ENCODE measurements at places on chromosomes 4 and X.

DNA sequence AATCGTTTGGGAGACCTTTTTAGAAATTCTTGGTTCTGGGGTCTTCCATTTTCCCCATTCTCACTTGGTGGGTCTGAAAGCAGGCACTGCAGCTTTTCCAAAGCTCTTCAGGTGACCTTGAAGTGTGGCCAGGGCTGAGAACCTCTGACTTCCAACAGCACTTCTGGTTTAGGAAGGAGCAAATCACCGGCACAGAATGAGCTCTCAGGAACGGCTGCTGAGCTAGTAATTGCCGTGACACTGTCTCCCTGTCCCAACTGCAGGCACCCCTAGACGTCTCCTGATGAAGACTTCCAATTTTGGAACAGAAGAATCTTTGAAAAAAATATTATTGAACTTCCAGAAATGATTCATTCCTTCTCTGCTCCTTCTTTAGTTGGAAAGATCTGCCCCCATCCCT, 31.3 kb downstream of the CD38 start:
- DNase-seq = no peak

DNA sequence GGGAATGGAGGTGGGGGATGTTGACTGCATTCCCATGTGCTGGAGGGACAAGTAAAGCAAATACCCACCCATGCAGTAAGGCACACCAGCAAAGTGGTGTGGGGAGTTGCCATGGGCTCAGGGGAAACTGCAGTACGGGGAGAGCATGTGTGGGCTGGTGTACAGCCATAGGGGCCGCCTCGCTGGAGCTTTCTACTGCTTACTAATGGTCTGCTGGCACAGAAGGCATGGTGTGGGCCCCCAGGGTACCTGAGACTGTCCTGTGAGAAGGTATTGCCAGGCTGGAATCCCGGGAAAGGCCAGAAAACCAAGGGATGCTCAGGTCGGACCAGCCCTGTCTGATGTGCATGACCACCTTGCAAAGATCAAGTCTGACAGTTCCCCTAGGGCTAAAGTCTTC, 199.1 kb downstream of the ARHGEF9 start:
- DNase-seq = no peak

DNA sequence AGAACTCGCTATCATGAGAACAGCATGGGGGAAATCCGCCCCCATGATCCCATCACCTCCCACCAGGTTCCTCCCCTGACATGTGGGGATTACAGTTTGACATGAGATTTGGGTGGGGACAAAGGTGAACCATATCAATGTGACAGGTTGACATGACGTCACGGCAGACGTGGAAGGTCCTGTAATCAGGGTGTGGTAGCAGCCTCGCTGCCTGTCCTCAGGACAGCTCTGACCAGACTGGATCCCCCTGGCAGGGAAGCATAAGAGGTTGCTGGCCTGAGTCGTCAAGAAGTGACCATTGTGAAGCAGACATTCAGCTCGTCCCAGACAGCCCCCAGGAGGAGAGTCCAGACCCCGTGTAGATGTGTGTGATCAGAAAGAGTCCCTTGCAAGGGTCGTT, 104.6 kb downstream of the TNIP2 start:
- DNase-seq = no peak

DNA sequence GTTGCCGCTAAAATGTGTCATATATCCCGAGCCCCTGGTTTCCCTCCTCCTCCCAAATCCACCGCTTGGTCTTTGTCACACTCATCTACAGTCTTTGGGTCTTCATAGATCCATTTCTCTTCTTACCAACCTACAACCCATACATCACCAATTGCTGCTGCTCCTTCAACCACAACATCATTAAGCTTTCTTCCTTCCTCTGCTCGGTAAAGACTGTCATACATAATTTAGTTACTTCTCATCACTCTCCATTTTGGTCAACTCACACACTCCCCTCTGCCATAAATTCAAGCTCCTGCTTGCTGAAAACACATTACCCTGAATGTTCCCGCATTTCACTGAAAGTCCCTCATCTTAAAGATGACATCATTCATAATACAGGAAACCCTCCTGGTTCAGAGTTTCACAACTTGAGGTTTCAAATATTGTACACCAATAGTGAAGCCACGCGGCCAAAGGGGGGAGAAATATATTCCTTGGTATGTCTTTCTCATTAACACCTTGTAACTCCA, 1.7 kb upstream of the DCTD start:
- DNase-seq = no peak

GRCh38 chrX:20686256-20686655, 419.5 kb upstream of the RPS6KA3 start:
- no peak for DNase-seq

DNA sequence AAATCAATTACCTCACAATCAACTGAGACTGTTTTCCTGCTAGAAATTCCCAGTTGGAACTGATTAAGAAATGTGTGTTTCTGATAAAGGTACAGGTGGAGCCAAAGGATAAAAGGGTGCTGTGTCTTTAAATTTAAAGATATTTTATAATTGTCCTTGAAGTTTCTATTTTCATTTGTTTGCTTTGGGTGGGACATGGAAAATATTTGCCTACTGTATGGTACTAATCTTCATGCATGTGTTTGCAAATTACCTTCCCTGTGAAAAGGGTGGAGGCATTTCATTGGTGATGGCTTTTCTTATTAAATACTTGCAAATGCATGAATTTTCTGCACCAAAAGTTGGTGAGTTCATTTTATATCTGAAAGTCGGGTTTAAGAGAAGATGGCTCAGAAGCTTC, 215.9 kb downstream of the RELL1 start:
- no peak for DNase-seq

- no peak for DNase-seq
These were observed 748.9 kb upstream of the MAGEB2 start for GRCh38 chrX:29466456-29466855.

GRCh38 chrX:72042852-72043248, 88.9 kb downstream of the RTL5 start:
- DNase-seq = no peak

DNA sequence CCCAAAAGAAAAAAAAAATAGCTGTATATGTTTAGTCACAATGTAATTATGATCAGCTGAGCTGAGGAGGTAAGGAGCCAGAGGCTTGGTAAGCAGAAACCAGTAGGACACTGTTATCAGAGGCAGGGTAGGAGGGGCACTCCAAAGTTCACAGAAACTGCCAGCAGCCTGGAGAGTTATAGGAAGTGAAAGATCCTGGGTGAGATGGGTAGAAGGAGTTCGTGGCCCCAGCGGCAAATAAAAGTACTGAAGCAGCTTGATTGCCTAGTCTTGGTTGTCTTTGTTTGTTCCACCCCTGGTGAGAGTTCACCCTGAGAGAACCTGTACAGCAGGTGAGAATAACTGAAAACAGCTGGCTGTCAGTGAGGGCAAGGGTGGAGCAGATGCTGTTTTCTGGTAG, 340.8 kb downstream of the ADGRL3 start:
- peak; percentile 5 for DNase-seq

DNA sequence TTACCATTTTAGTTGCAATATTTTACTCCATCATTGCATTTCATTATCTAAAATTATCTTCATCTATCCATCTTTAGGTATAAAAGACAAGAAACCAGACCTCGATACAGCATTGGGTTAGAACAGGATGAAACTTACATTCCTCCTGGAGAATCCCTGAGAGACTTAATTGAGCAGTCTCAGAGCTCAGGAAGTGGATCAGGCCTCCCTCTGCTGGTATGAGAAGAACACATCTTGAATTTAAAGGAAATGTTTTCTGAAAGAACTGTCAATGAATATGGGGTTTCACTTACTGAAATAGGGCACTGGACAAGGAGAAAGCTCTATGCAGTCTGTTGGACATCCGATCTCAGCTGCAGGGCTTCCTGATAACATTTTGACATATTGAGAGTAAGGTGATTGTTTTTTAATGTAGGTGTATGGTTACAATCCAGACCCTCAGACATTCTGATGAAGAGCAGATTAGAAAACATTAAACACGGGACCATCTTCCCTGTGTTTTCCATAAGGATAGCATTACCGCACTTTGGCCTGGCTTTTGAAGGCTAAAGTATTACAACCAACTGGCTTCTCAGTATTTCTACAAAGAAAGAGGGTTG, 367.2 kb downstream of the BMPR1B start:
- DNase-seq = no peak

GRCh38 chr4:136831553-136831952, 700.7 kb downstream of the PCDH18 start:
- no peak for DNase-seq

- DNase-seq = no peak
These were observed 71.6 kb upstream of the DHX15 start for GRCh38 chr4:24655971-24656370.

DNA sequence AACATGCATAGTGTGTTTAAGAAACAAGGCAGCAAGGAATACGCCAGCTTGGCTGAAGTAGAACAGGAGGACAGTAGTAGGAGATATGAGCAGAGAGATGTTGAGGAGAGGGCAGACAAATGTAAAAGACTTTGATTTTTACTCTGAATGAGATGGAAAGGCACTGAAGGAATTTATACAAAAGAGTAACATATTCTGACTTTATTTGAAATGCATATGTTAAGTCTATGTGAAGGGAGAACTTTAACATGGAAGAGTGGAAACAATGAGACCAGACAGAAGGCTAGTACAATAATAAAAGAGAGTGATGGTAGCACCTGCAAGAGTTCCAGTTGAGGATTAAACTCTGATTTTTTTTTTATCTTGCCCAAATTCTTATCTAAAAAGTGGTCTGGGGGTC, 176.2 kb upstream of the CENPE start:
- no peak for DNase-seq

DNA sequence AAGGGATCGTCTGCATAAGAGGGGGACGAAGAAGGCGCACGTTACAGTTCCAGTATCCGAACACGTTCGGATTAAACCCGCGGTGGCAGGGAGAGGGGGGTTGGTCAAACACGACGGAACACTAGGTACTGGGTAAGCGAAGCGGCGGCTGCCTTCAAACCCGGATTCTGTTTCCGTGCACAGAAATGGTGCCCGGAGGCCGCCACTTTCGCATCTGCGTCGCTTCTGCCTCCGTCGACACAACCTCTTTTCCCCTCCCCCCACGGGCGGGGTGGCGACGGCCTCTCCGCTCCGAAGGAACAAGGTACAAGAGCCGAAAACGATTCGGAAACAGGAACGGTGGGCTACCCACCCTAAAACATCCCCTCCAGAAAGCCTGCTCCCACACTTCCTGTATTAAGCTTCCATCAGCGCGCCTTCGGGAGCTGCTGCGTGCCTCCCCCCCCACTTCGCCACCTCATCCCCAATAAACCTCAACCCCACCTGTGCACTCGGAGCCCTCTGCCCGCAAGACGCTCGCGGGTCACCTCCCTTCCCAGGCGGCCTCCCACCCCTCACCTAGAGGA, 667 bp downstream of the G3BP2 start:
- no peak for DNase-seq

DNA sequence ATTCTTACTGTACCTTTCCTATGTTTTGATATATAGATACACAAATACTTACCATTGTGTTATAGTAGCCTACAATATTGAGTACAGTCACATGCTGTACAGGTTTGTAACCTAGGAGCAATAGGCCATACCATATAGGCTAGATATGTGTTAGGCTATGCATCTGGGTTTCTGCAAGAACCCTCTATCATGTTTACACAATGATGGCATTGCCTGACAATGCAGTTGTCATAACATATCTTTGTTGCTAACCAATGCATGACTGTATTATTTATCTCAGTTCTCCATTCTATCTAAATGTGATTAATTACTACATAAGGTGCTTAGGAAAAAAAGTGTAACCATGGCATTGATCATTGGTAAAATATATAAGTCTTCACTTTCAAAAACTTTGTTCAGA, 10.0 kb upstream of the SPCS3 start:
- no peak for DNase-seq

DNA sequence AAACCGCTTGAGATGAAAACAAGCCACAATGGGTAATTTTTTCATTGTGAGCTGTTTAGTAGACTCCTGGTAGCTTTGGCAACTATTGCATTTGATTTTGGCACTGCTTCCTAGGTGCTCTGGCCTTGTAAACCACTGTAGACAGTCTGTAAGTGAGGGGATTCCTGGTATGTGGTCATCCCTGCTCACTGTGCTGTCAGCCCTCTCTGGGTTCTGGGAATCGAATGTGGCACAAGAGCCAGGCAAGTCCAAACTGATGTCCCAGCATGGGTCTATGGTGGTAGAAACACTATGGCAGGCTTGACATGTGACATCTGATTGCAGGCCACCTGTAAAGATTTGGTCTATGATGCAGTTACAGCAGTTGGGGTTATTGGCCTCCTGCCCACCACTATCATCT, 2.5 kb downstream of the USP51 start:
- DNase-seq = no peak

DNA sequence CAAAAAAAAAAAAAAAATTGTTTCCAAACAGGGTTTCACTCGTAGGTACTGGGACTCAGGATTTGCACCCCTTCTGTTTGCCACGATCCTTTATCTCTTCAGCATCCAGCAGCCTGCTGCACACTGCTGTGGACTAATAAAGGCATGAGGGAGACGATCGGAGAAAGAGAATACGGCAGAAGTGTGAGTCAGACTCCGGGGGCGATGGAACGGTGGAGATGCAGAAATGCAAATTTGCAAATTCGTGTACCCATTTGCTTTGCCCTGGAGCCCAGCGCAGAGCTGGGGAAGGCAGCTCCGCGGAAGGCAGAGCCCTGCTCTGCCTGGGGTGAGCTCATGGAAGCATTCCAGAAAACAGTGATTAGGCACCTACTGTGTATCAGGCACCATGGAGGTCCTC, 270.3 kb downstream of the ASMT start:
- DNase-seq = no peak

DNA sequence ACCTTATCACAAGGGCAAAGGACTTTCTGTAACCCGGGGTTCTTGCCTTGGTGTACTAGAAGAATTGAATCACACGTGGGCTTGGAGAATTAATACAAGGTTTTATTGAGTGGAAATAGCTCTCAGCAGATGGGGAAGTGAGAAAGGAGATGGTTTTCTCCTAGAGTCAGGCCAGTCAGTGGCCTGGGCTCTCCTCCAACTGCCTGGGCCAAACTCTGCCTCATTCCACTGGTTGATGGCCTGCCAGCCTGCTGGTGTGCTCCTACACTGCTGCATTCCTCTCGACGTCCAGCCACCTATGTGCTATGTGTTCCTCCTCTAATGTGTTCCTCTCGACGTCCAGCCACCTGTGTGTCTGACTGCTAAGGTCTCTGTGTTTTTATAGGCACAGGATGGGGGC, 35.3 kb upstream of the SPIN2A start:
- DNase-seq = no peak

DNA sequence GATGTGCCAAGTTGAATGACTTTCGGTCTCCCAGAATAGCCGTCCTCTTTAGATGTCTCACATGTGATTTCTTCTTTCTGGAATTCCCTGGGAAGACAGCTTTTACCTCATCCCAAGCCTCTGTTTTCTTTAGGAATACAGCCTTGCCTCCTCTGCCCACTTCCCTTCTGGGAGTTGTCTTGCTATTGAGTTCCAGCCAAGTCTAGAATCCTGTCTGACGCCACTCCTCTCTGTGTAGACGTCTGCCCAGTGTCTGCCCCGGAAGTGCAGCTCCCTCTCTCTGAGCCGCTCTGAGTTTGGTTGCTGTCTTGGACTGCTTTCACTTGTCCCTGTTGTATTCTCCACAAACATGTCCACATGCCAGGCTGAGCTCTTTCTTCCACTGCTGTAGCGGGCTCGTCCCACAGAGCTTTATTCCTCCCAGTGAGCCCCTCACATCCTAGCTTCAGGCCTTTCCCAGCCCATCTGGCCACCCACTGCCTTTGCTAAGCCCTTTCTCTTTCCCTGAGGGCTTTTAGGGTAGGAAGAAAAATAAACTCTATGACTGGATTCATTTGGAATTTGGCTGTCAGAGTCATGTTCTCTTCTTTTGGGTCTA, 9.0 kb upstream of the IGFBP7 start:
- no peak for DNase-seq

Data from CMK (cell line).